A549 treated with CpdA at 1 μM for 4 hours (cell line): ENCODE measurements at places on chromosomes 1 and 21. TPM values are rescaled to one million over a fixed set of nuclear protein-coding genes. Genes with fewer than 3 reads are reported as not detected.

PGLYRP4 gene
- total RNA-seq: not detected in 5 replicates

KCNE1 gene
- total RNA-seq: not detected in 5 replicates

TRNP1 gene
- 124 to 207 TPM (median 187 TPM) in 5 replicates for total RNA-seq

TNFRSF14 gene
- 0.08 to 0.22 TPM (median 0.16 TPM) in 4 of 5 replicates, not detected in the other for total RNA-seq

HRNR gene
- 0.01 TPM in 1 of 5 replicates, not detected in the others for total RNA-seq
